ENCODE measurements at places on chromosomes 3 and 15. TPM values are rescaled to one million over a fixed set of nuclear protein-coding genes. Genes with fewer than 3 reads are reported as not detected.

DNA sequence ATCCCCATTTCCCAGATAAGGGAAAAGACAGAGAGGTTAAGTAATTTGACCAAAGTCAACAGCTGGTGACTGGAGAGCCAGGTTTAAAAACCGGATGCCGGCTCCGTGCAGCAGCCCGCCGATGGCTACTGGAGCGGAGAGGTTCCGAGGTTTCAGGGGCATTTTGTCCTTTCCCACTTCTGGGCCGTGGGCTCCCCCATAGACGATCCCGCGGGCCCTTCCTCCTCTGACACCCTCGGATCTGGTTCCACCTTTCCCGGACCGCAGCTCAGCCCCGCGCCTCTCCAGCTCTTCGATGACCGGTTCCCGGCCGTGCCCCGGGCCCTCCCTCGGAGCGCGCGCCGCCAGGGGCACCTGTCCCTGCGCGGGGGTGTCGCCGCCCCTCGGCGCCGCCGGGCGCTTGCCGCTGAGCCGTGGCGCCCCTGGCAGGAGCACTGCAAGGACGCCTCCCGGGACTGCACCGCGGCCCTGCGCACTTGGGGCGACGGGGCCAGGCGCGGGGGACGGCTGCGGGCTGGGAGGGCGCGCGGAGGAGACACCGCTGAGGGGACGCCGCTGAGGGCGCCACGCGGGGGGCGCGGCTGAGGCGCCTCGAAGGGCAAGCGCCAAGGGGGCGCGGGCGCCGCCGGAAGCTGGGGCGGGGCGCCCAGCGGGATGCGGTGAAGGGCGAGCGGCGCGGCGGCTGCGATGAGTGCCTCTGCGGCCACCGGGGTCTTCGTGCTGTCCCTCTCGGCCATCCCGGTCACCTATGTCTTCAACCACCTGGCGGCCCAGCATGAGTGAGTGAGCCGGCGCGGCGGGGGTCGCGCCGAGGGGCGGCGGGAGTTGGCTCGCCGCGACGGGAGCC, at the start of gene TM6SF1:
Gene TM6SF1, plus strand, starts transcription at position 652 of the 847 bp plus-strand sequence. Its CDS starts 36 bp downstream, at position 688.
- DNase-seq, result peak; percentile 76

DNA sequence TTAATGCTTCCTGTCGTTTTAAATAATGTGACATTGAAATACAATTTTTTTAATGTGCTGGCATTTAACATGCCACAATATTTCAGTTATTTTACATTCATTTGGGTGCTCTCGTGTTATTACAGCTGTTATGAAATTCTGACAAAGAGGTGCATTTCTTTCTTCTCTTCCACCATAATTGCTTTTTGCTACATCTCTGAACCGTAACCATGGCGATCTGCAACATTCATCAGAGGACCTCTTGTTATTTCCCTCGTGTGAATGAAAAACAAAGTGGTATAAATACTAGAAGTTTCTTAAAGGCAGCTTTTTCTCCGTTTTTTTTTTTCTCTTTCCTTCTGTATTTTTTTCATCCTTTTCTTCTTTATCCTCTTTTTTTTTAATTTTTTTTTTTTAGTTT, 316.4 kb downstream of the MCTP2 start:
- DNase-seq, result no peak

- peak; percentile 87 for DNase-seq
Observed at GRCh38 chr15:75732809-75733451, 20.3 kb upstream of the CSPG4 start.

DNA sequence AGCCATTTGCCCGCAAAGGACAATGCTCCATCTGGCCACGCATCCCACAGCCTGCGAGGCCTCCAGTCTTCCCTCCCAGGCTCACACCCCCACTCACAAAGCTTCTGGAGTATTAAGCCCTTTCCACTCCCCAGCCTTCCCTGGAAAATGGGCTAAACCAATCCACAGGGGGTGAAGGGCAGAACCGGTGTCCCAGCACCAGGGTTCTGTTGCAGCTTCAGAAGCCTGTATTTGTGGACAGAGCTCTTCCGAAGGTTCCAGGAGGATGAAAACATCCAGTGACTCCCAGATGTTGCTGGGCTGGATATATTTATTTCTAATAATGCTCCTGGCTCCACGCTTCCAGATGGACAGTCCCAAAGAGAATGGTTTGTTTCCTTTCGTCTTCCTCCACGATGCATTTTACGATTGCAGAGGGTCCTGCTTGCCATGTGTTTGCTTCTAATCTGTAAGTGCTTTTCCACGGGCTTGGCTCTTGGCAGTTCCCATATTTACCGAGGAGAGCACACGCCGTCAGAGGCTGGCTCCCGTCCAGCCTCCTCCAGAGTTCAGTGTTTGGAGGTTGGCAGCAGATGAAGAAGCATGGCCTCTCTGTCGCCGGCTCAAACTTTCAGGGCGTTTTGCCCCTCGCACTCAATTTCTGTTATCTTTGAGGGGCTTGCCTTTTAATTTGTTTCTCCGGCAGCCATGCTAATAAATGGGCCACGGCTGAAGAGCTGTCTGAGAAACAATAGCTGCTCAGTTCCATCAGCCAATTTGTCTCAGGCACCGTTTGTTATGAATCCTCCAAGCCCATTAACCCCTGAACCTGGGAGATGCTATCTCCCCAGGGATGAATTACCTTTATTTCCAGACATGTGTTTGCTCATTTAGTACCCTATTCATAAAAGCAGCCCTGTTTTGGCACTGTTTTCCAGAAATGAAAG, 367.9 kb upstream of the PROK2 start:
- peak; percentile 81 for DNase-seq

Gene TMEM108
- 1.3 TPM for total RNA-seq

GRCh38 chr15:52683580-52683979, 4.4 kb upstream of the ATOSA start:
- no peak for DNase-seq

DNA sequence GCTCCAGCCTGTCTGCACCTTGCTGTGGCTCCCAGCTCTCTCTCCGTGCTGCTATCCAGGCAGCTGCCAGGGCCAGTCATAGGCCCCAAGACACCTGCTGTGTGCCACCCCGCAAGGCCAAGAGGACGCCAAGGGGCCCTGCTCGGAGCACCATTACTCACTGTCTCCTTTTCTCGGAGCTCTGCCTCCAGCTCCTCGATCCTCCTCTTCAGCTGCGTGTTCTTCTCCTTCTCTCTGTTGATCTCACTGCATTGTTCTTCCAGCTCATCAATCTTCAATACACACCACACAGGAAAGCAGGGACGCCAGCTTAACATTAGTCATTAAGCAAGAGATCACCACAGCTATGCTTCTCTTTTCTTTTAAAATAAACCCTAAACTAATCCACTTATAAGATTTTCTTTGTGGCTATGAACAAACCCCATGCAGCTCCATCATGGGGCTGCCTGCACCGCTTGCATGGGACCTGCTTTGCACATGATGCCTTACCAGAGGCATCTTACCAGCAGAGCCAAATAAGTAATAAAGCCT, 42.6 kb downstream of the WHAMM start:
- DNase-seq, result no peak

GRCh38 chr3:182244222-182244971, 532.7 kb downstream of the SOX2 start:
- DNase-seq, result no peak

DNA sequence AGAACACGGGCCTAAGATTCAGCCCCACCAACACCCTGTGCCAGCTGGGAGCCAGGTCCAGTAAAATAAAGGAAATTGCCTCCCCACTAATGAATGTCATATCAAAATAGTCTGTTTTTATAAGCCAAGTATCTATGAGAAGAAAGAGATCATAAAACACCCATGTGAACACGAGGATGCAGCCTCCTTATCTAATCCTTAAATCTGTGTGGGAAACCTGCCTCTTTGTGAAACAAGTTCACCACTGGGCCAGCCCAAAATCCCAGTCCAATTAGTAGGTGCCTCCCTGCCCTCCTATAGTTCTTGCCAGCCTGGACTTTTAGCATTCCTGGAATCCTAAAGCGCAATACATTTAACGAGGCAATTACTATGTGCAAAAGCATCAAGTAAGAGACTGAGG, 42.0 kb downstream of the SCAPER start:
- DNase-seq, result no peak

DNA sequence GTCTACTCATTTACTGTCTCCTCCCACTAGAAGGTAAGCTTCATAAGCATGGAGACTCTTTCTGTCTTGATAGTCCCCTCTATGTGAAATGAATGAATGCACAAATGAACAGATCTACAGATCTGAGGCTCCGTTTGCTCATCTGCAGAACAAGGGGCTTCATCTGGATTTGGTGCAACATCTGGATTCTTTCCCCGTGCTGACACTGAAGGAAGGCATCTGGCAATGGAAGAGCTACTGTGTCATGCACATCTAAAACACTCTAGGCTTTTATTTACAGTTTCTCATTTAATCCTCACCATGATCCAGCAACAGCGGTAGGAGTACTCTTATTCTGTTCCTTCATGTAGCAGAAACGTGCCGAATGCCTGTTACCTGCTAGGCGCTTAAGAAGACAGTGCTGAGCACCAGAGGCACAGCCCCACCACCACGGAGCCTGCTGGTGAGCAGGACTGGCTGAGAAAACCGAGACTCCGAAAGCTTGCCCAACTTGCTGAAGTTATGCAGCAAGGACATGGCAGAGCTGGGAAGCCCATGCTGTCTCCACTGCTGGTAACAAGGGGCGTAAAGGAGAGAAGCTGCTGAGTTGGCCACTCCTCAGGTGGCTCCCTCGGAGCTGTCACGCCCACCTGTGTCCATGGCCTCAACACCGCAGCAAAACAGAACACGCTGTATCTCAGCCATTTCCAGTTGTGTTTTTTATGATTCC, 31.1 kb downstream of the LSM3 start:
- DNase-seq, result no peak

DNA sequence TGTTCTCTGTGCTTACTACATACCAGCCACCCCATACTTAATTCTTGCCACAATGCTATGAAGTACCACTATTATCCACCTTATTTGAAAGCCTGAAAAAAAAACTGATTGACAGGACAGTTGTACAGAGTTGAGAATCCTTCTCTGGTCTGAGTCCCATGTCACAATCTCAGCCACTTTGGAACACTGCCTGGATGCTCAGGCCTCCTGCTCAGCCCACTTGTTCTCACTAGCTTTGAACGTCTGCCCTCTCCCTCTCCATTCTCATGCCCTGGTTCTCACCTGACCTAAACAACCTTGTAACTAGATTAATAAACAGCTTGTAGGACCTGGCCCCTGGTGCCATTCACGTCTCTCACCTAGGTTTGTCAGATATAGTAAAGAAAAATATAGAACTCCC, 53.9 kb downstream of the TRIM69 start:
- no peak for DNase-seq

- DNase-seq, result no peak
Observed at GRCh38 chr15:49901996-49902684, 216.9 kb downstream of the ATP8B4 start.

DNA sequence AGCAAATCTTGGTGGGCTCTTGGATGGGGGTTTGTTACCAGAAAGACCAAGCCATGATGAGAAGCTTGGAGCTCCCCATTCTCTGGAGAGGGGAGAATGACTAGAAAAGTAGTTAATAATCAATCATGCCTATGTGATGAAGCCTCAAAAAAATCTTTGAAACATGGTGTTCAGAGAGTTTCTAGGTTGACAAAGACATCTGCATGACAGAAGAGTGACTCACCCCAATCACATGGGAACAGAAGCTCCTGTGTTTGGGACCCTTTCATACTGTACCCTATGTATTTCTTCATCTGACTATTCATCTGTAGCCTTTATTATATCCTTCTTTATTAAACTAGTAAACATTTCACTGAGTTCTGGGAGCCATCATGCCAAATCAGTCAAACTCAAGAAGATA, 87.4 kb downstream of the BCHE start:
- no peak for DNase-seq

DNA sequence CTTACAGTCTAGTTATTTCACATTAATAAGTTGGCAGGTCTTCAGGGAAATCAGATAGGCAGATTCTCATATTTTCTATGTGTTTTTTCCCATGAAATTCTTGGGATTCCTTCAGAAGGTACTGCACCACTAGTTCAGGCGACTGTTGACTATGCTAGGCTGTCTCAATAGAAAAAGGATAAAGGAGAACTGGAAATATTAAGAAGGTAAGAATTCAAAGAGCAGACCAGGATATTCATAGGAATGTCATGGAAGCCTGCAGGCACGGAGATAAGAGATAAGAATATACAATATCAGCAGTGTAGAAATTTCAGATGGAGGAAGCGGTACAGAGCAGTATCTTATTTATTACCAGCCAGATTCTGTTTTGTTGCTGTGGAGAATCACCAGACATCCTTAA, 432.1 kb upstream of the MDFIC2 start:
- DNase-seq, result no peak

GRCh38 chr3:127732879-127733350, 60.2 kb downstream of the ABTB1 start:
- no peak for DNase-seq

GRCh38 chr15:67130673-67131601, 65.5 kb downstream of the SMAD3 start:
- DNase-seq, result no peak

Gene DUOXA2
- total RNA-seq, result not detected

- no peak for DNase-seq
Observed at GRCh38 chr3:53795789-53796560, 50.2 kb downstream of the CHDH start.

DNA sequence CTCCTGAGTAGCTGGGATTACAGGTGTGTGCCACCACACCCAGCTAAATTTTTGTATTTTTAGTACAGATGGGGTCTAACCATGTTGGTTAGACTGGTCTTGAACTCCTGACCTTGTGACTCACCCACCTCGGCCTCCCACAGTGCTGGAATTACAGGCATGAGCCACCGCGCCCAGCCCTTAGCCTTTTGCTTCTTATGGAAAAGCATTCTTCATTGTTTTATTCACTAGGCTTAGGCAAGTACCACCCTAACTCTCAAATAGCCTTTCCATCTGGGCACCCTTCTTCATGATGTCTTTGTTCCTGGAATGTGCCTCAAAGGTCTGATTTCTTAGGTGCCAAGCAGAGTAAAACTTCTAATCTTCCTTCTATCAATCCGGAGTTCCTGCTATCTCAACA, 641.8 kb downstream of the FHIT start:
- no peak for DNase-seq

DNA sequence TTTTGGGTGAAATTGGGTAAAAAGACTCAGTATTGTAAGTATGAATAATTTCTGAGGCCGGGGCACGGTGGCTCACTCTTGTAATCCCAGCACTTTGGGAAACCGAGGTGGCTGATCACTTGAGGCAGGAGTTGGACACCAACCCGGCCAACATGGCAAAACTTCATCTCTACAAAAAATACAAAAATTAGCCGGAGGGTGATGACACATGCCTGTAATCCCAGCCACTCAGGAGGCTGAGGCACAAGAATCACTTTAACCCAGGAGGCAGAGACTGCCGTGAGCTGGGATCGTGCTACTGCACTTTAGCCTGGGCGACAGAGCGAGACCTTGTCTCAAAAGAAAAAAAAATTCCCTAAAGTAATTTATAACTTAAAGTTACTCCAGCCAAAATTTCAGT, 162.2 kb downstream of the APBA2 start:
- DNase-seq, result no peak

Gene SNUPN
- 16.3 TPM for total RNA-seq

Gene SKOR1
- 1.3 TPM for total RNA-seq

- no peak for DNase-seq
Observed at GRCh38 chr3:65030847-65031463, 343.2 kb upstream of the ADAMTS9 start.

Gene ABHD17C
- 4.2 TPM for total RNA-seq
